T-helper 2 cell (primary cell): ENCODE measurements at places on chromosomes 5 and 9.

DNA sequence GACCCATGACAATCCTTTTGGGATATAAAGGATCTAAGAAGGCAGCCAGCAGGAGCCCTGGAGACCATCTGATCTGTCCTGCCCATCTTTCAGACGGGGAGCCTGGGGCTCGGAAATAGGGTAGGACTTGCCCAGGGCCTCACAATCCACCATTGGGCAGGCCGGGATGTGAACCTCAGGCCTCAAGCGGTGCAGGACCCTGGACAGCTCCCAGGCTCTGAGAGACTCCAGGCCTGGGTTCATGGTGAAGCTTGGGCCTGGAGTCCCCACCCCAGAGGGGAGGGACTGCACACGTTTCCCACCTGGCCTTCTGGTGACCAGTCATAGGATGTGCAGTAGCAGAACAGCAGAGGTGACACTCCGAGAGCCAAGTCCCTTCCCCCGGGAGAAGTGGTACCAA, 36.6 kb upstream of the RAPGEF1 start:
- DNase-seq = peak; percentile 33

GRCh38 chr9:33148367-33149014, 18.6 kb downstream of the B4GALT1 start:
- no peak for DNase-seq

DNA sequence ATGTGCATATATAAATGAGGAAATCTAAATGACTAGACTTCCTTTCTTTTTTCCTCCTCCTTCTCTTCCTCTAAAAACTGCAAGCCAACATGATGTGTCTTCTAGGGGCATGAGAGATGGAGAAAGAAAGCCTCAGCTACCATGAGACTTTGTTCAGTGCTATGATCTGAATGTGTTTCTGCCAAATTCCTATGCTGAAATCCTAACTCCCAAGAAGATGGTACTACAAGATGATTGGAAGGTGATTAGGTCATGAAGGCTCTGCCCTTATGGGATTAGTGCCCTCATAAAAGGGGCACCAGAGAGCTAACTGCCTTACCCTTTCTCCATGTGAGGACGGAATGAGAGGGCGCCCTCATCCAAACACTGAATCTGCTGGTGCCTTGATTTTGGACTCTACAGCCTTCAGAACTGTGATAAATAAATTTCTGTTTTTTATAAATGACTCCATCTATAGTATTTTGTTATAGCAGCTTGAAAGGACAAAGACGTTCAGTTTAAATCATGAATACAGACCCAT, 72.2 kb upstream of the IL6ST start:
- no peak for DNase-seq

- DNase-seq = no peak
Measured at GRCh38 chr5:166845044-166845443, 1446.4 kb upstream of the WWC1 start.

DNA sequence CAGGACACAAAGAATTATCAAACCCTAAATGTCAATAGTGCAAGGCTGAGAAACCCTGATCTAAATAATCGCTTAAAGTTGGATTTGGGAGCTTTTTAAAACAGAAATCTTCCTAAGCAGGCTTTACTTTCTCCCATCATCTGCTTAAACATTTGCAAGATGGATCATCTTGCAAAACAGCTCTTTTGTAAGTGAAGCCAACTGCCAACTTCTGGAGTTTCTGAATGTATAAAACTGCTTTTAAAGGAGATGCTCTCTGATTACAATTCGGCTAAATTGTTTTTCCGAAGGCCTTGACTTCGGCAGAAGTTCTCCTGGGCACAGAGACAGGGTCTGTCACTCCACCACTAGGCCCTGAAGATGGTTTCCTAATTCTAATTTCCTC, 1.3 kb downstream of the PTPN3 start:
- no peak for DNase-seq

- DNase-seq = no peak
Measured at GRCh38 chr9:33041432-33042188, 16.5 kb downstream of the DNAJA1 start.

GRCh38 chr5:97026721-97027120, 90.8 kb downstream of the LNPEP start:
- DNase-seq = no peak

GRCh38 chr5:149223081-149223848, 48.4 kb upstream of the AFAP1L1 start:
- no peak for DNase-seq

DNA sequence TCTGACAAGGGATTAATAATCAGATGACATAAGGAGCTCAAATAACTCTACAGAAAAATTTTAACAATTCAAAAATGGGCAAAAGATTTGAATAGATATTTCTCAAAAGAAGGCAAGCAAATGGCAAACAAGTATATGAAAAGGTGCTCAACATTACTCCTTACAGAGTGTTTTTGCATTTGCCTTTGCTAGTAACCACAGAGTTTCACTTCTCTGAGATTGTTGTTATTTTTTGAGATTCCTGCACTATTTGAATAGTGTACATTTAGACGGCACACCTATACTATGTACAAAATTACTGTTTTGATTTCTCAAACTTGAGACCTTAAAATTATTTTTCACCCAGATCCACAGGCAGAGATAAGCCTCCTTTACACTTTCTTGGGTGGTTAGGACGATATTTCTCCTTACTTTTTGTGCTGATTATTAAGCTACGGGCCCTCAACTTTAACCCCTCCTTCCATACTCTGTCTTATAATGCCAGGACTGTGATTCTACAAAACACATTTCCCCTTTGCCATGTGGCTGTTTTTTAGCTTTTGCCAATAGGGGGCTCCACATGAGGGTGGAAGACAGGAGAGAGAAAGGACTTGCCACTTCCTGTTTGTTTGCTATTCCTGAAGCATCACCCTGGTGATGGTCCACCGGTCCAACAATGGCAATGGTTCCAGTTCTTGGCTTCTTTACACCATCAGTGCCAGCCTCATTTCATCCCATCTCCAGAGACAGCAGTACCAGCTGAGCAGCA, 65.0 kb upstream of the DAP start:
- DNase-seq = no peak

- no peak for DNase-seq
Measured at GRCh38 chr5:135315386-135315785, 83.6 kb downstream of the MACROH2A1 start.

GRCh38 chr9:27451207-27451797, 72.8 kb upstream of the IFNK start:
- no peak for DNase-seq

GRCh38 chr9:122346478-122347347, 24.1 kb upstream of the PTGS1 start:
- DNase-seq = peak; percentile 19

- DNase-seq = no peak
Measured at GRCh38 chr9:109907400-109907799, 127.4 kb downstream of the PALM2AKAP2 start.

DNA sequence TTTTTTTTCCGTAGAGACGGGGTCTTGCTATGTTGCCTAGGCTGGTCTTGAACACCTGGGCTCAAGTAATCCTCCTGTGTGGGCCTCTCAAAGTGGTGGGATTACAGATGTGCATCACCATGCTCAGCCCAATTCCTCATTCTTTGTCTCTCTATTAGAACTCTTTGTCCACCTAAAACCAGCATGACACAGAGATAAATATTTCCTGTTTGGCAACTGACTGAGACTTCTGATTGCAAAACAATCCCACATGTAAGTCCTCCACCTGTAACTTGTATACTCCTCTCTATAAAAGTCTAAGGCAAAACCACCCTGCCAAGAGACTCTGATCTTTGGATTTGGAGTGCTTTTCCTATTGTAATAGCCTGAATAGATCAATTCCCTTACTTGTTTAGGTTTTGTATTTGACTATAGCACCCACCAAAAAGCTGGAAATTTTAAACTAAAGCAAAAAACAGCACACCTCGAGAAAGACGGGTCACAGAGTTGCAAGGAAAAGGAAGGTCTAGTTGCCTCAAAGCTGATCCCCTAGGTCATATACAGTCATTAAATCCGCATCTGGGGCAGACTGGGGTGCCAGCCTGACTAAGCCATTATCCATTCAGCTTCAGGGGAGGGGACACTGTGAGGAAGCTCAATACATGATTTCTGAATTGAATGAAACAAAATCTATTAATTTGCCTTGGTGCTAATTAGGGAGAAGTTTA, 13.5 kb upstream of the KIF27 start:
- no peak for DNase-seq

GRCh38 chr9:20340511-20340861, 281.8 kb downstream of the MLLT3 start:
- no peak for DNase-seq

- no peak for DNase-seq
Measured at GRCh38 chr9:5762421-5762820, 70.5 kb downstream of the ERMP1 start.
